ENCODE measurements at places on chromosomes 1 and 21. TPM values are rescaled to one million over a fixed set of nuclear protein-coding genes. Genes with fewer than 3 reads are reported as not detected.

Gene PTP4A2
- 246 TPM for total RNA-seq

Gene AKR1A1
- 58.1 TPM for total RNA-seq

Gene PROK1
- total RNA-seq: not detected

Gene DNAJC28
- 3.0 TPM for total RNA-seq

Gene ZNF695
- total RNA-seq: 0.14 TPM

Gene HFM1
- 4.3 TPM for total RNA-seq

Gene LY9
- total RNA-seq: 0.16 TPM

Gene C4BPA
- not detected for total RNA-seq

Gene FAM72B
- 0.36 TPM for total RNA-seq

Gene CADM3
- total RNA-seq: 15.7 TPM

Gene LRRC40
- total RNA-seq: 20.7 TPM

Gene IVL
- not detected for total RNA-seq

Gene TPTE
- total RNA-seq: not detected

Gene ATAD3C
- 0.36 TPM for total RNA-seq

Gene KRTAP8-1
- total RNA-seq: not detected

Gene L1TD1
- not detected for total RNA-seq

Gene NMNAT2
- total RNA-seq: 5.0 TPM

Gene ADAMTSL4
- total RNA-seq: 17.8 TPM

Gene SYNC
- 26.7 TPM for total RNA-seq

Gene TCHH
- not detected for total RNA-seq

Gene ERG
- 5.7 TPM for total RNA-seq

Gene GREM2
- total RNA-seq: 18.7 TPM

Gene BATF3
- 2.5 TPM for total RNA-seq

Gene KRTAP19-3
- not detected for total RNA-seq

Data from sigmoid colon (tissue), 7 donors.